ENCODE measurements at places on chromosomes 5 and 9.
A peak's percentile ranks its signal among the peaks of the same experiment; 100 is the strongest.

DNA sequence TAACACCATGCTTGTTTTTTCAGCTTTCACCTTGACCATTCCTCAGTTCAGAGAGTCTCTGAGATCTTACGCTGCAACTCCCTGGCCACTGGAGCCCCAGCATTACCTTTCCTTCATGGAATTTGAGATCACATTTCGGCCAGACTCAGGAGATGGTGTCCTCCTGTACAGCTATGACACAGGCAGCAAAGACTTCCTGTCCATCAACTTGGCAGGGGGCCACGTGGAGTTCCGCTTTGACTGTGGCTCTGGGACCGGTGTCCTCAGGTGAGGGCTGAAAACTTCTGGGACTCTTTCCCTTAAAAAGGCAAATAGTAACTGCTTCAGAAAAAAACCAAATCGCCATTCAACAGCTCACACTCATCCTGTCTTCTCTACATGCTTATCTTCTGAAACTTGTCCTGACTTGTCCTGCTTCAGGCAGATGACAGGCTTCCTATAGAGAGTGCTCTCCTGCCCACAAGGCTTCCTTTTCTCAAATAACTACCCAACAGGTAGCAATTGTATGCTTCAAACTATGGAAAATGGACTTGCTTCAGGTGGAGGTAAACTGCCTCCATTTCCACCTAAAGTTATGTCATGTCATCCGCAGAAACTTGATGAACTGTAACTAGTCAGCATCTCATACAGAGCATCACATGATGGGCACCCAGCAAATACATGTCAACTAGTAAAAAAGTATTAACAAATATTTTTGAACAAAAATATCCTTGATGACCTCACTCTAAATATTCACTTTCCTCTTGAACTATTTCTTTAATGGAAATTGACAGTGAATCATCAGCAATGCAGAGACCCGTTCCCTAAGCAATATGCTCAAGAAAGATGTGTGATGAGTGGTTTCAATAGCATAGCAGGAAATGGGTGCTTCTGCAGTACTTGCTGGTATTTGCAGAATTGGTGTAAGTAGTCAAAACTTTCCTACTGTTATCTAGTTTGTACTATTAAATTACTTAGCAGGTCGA lies 129.2 kb downstream of the LIFR start:
- no peak for DNase-seq

GRCh38 chr5:34529581-34530331 lies 126.4 kb upstream of the RAI14 start:
- DNase-seq = no peak

- no peak for DNase-seq
These were observed 19.5 kb downstream of the IGIP start for GRCh38 chr5:140145256-140145655.

- no peak for DNase-seq
These were observed 6.7 kb downstream of the SLC4A9 start for GRCh38 chr5:140366589-140367255.

- DNase-seq = no peak
These were observed 1.3 kb upstream of the GNAQ start for GRCh38 chr9:78032730-78033457.

GRCh38 chr5:163565931-163566608 lies 60.7 kb downstream of the MAT2B start:
- DNase-seq = no peak

GRCh38 chr5:72129725-72130124 lies 22.4 kb downstream of the MAP1B start:
- no peak for DNase-seq

- DNase-seq = no peak
These were observed 10.2 kb downstream of the DOCK8 start for GRCh38 chr9:224582-225520.

- no peak for DNase-seq
These were observed 101.6 kb upstream of the CPEB4 start for GRCh38 chr5:173786286-173787187.

- DNase-seq = peak; percentile 86
These were observed at the start of gene ASS1 for GRCh38 chr9:130444565-130445221. TSS of gene ASS1 (plus strand) at chr9:130444961. CDS start at chr9:130452229, 7,268 bp downstream.

DNA sequence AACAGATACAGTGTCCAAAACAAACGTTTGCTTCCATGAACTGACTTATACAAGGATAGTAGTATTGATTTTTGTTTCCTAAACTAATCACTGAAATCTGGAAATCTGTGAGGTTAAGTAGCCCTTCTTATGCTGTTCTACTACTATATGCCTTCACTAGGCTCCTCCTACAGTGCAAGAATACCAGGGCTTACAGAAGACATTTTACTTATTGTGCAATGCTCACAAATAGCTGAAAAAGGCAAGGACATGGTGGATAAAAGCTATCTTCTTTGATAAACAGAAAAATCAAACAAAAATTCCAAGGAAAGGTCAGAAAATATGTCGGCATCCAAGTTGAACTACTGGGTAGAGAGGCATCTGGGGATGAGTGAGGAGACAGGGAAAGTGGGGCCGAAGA lies 61.9 kb downstream of the OXCT1 start:
- no peak for DNase-seq

- DNase-seq = no peak
These were observed 21.2 kb downstream of the ENC1 start for GRCh38 chr5:74619308-74619707.

- DNase-seq = no peak
These were observed 97.2 kb downstream of the SPOCK1 start for GRCh38 chr5:137401946-137402345.

DNA sequence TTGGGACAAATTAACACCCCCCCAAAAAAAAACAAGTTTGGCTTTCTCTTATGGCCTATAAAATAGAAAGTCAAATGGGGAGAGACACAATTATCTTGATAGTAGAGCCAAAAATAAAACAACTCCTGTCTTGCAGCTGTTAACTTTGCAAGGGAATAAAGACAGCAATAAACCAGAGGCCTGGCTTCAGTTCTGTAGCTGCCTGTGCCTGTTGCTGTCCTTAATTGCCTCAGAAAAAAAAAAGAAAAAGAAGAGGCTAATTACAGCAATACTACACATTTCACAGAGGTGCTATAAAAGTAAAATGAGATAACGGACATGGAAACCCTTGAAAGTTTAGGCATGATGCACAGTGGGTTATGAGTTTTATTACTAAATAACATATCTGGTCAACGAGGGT lies 170.7 kb upstream of the IRX1 start:
- no peak for DNase-seq

GRCh38 chr5:17182981-17183380 lies 34.5 kb upstream of the BASP1 start:
- DNase-seq = no peak

DNA sequence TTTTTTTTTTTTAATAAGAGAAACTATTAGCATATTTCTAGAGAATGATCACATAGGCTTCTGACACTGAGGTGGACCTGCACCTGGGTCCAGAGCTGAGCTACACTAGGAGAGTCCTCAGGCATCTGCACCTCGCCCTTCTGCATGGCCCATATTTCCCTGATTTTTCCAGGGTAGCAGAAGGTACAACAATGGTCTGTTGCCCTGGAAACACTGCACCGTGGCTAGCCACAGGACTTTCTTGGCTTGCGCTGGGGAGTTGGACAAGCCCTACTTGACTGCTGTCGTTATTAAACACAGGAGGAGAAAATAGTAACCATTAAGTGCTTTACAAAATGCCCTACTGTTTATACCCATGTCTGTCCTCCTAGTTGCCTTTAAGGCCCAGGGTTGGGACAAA lies 615.7 kb upstream of the MEF2C start:
- no peak for DNase-seq

DNA sequence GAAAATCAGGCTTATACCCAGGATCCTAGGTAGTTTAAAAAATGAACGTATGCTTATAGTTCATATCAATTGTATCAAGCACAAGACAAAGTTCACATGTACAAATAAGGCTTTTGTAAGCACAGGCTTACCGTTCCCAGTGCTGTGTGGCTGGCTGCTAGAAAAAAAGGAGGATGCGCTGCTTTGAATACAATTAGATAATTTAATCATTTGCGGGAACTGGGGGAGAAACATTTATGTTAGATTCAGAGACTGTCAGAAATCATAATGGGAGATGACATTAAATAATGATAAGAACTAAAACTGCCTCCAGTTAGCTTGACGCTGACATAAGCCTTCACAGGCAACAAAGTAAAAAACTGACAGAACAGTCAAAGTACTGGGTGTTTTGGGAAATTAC lies 93.2 kb downstream of the FNBP1 start:
- no peak for DNase-seq

- no peak for DNase-seq
These were observed 276.8 kb downstream of the ADAMTS6 start for GRCh38 chr5:65204966-65205365.

DNA sequence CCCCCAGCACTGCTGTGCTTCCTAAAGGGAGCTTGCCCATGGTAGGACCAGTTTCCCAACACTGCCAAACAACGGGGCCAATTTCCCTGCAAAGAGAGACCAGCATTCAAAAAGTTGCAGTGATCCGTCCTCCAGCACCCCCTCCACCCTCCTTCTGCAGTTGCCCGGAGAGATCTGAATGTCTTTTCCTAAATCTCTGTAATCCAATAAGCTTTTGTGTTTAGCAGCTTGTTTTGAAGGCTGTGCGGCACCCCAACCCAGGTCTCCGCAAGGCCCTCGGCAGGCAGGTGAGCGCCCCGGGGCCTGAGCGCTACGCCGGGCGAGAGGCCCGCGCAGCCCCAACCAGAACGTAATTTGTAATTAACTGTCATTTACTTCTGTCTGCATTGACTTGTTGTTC lies 366.9 kb upstream of the IRX2 start:
- DNase-seq = no peak

GRCh38 chr9:122126331-122127261 lies 33.0 kb downstream of the NDUFA8 start:
- no peak for DNase-seq

DNA sequence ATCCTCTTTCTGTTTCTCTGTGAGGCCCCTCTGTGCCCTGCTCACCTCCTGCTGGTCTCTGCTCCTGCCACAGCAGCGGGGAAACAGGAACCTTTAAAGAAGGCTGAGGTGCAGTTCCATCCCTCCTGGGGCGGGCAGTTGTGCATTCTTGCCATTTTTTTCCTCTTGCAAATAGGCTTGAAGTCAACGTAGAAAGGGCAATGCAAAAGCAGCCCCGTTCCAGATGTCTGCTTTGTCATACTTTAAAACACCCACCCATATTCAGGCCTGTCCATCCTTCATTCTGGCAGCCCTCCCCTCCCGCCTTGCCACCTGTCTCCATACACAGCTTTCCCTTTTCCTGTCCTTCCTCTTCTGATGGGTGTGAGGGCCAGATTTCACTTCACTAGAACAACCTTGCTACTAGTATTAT lies 65.4 kb upstream of the KLF9 start:
- DNase-seq = peak; percentile 47

GRCh38 chr9:121662359-121662758 lies 10.9 kb downstream of the DAB2IP start:
- no peak for DNase-seq

DNA sequence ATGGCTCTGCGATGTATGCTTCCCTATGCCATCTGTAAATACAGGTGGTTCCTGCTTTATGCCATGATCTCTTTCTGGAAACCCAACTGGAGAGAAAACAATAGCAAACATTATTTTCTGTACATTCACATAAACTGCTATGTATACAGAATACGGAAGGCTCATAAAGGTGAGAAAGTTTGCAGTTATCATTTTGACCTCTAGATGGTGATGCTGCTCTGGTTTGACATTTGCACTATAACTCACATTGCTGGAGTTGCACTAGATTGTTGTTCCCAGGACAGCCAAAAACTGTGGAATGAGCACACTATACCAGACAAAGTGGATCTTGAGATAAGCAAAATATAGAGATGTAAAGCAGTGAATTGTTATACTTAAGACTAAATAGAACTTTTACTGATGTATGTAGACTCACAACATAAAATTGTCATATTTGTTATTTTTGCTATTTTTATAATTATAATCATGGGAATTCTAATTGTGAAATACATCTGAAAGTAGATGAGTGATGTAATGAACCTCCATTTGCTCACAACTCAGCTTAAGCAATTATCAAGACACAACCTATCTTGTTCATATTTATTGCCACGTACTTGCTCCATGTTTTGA lies 246.5 kb downstream of the PTPRD start:
- DNase-seq = no peak

DNA sequence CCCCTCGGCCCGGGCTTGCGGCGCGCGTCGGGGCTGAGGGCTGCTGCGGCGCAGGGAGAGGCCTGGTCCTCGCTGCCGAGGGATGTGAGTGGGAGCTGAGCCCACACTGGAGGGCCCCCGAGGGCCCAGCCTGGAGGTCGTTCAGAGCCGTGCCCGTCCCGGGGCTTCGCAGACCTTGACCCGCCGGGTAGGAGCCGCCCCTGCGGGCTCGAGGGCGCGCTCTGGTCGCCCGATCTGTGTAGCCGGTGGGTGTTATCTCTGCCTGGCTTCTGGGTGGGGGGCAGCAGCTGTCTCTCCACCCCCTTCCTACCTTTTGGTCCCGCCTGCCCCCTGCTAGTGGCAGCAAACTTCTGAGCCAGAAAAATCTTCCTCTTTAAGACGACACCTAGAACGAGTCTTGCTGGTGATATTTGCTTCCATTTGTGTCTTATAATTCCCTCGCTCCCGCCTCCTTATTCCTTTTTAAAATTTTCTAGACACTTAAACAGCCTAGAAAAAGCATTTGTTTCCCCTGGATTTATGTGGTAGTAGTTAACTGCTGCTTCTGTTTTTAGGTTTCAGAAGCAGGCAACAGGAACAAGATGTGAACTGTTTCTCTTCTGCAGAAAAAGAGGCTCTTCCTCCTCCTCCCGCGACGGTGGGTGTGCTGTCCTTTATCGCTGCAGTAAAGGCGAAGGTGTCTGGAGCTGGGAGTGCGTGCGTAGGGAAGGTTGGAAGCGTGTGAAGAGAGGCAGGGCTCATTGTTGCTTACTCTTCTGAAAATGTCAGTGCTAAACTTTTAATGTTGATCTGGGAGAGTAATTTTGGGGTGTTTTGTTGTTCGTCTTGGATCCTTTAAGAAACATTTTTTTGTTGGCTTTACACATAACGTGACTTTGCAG lies 554 bp downstream of the JAK2 start:
- DNase-seq = peak; percentile 54

- no peak for DNase-seq
These were observed 332.4 kb upstream of the DAB2 start for GRCh38 chr5:39757131-39757530.

- no peak for DNase-seq
These were observed 50.9 kb upstream of the DMRTA1 start for GRCh38 chr9:22395687-22396141.

DNA sequence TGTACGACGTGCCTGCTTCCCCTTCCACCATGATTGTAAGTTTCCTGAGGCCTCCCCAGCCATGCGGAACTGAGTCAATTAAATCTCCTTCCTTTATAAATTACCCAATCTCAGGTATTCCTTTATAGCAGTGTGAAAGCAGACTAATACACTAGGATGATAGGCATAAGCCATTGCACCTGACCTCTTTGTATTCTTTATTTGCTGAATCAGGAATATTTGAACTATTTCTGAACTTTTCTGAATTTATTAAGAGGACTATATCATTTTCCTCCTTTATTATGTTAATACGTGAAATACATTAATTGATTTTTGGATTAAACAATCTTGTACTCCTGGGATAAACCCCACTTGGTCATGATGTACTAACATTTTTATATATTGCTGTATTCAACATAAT lies 28.2 kb upstream of the NR4A3 start:
- no peak for DNase-seq

- no peak for DNase-seq
These were observed 47.2 kb upstream of the LIFR start for GRCh38 chr5:38603691-38604090.

All from Right ventricle myocardium superior (tissue), 1 donor.